ENCODE measurements at places on chromosomes 5 and 9. TPM values are rescaled to one million over a fixed set of nuclear protein-coding genes. Genes with fewer than 3 reads are reported as not detected.

DNA sequence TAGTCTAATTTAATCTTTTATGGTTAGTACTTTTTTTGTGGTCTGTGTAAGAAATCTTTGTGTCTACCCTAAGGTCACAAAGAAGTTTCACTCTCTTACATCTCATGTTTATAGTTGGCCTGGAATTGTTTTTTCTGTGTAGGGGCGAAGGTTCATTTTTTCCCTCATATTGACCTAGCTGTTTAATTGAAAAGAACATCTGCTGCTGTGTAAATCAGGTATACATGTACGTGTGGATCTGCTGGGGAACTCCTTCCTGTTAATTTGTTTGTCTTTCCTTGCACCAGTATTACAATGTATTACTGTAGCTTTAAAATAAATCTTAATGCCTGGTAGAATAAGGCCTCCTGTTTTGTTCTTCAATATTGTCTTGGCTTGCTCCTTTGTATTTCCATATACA lies 37.8 kb downstream of the EXOSC2 start:
- H3K4me3 ChIP-seq: no peak overlapping the region
- no peak overlapping the region for H3K27ac ChIP-seq
- H3K4me1 ChIP-seq: peaks cover 30% of the 10 kb centered on the region
- DNase-seq: no peak

GRCh38 chr5:92635001-92635461 lies 946.0 kb downstream of the NR2F1-AS1 start:
- H3K36me3 ChIP-seq: no peaks in the 10 kb centered on the region
- H3K4me1 ChIP-seq: no peaks in the 10 kb centered on the region
- no peak for DNase-seq
- H3K27me3 ChIP-seq: no peaks in the 10 kb centered on the region

DNA sequence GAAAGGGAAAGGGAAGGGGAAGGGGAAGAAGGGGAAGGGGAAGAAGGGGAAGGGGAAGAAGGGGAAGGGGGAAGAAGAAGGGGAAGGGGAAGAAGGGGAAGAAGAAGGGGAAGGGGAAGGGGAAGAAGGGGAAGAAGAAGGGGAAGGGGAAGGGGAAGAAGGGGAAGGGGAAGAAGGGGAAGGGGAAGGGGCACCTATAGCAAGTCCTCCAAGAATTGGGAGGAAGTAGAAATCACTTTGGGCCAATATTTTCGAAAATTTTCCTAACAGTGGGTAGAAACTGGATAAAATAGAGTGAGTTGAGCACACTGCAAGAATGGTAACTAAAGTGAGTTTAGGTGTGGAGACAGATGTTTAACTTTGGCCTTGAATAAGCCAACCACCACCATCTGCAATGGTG lies 915.3 kb downstream of the DNAH5 start:
- no peaks in the 10 kb centered on the region for H3K27me3 ChIP-seq
- no peak overlapping the region for H3K4me3 ChIP-seq
- no peaks in the 10 kb centered on the region for H3K36me3 ChIP-seq
- no peaks in the 10 kb centered on the region for H3K4me1 ChIP-seq
- no peak for DNase-seq

DNA sequence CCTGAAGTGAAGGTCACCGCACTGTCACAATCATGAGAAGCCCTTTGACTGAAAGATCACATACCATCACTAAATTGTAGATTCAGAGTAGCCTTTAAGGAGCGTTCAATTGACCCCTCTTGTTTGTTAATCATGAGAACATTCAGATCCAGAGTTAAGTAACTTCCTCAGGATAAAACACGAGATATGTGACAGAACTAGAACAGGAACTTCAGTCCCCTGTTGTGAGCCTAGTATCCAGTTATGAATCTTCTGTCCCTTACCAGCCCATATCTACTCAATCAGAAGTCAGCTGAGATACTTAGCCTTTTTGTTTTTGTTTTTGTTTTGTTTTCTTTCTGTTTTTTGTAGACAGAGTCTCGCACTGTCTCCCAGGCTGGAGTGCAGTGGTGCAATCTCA lies 547.3 kb downstream of the DTWD2 start:
- H3K36me3 ChIP-seq: no peaks in the 10 kb centered on the region
- DNase-seq: no peak
- H3K27me3 ChIP-seq: no peaks in the 10 kb centered on the region

DNA sequence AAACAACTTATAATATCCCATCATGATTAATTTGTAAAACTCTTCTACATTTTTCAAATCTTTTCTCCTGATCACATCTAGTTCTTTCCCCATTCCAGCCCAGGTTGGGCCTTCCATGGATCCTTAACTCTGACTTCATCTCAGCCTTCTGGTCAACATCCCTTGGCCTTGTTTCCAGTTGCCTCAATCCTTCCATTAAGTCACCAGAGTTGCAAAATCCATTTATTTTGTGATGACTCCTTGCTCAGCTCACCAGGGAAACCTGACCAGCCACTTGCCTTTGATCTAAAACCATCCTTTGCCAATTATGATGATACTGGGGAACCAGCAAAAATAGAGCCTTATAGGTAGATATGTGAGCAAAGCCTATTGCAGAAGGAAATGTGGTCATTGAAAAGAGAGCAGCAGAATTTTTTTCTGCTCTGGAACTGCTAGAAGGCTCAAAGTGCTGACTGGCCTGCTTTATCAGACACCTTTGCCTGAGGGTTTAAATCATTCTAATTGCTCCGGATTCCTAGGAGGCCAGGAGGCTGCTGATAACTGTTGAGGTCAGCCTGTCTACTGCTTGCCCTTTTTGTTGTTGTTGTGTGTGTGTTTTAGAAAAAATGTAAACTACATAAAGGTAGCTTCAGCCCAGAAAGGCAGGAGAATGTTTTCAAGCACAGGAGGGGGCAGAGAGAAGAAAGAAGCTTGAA lies 512.2 kb upstream of the GRIA1 start:
- H3K4me1 ChIP-seq: no peaks in the 10 kb centered on the region
- H3K27me3 ChIP-seq: no peaks in the 10 kb centered on the region
- no peak overlapping the region for H3K4me3 ChIP-seq
- DNase-seq: no peak
- no peaks in the 10 kb centered on the region for H3K36me3 ChIP-seq
- H3K27ac ChIP-seq: no peak overlapping the region

GRCh38 chr5:72065751-72066255 lies 41.5 kb upstream of the MAP1B start:
- no peak for DNase-seq
- H3K27me3 ChIP-seq: peaks cover 8% of the 10 kb centered on the region
- no peaks in the 10 kb centered on the region for H3K4me1 ChIP-seq
- H3K27ac ChIP-seq: no peak overlapping the region
- H3K36me3 ChIP-seq: no peaks in the 10 kb centered on the region

GRCh38 chr9:135563039-135563476 lies 1.5 kb downstream of the PAEP start:
- no peak overlapping the region for H3K4me3 ChIP-seq
- no peak overlapping the region for H3K27ac ChIP-seq
- no peaks in the 10 kb centered on the region for H3K36me3 ChIP-seq
- no peaks in the 10 kb centered on the region for H3K27me3 ChIP-seq

- no peaks in the 10 kb centered on the region for H3K4me1 ChIP-seq
- no peak for DNase-seq
- no peaks in the 10 kb centered on the region for H3K27me3 ChIP-seq
- H3K4me3 ChIP-seq: no peak overlapping the region
Measured at GRCh38 chr5:10527281-10527950, 36.5 kb upstream of the ANKRD33B start.

GRCh38 chr5:8701251-8701650 lies 832.3 kb downstream of the MTRR start:
- H3K36me3 ChIP-seq: no peaks in the 10 kb centered on the region
- H3K27me3 ChIP-seq: no peaks in the 10 kb centered on the region

DNA sequence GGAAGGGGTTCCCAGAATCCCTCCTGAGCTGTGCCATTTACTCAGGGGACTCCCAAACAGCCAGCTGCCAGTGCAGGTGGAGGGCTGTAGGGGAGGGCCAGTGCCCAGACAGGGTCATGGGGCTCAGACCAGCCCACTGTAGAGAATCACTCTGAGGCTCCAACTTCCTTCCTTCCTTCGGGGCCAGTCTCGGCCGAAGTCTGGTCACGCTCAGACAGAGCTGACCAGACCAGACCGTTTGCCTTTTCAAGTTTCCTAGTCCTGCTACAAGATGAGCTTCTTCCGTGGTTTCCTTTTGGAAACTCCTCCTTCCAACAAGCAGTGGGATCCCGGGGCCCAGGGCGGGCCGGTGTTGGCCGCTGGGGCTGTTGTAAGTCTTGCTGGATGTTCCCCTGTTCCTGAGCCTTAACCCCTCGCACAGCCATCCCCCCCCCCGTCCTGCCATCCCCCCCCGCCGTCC lies 52.6 kb downstream of the SAR1B start:
- peaks cover 37% of the 10 kb centered on the region for H3K4me1 ChIP-seq
- no peak overlapping the region for H3K4me3 ChIP-seq
- no peaks in the 10 kb centered on the region for H3K27me3 ChIP-seq
- peaks cover 5% of the 10 kb centered on the region for H3K36me3 ChIP-seq
- H3K27ac ChIP-seq: peak overlapping the region; percentile 68

DNA sequence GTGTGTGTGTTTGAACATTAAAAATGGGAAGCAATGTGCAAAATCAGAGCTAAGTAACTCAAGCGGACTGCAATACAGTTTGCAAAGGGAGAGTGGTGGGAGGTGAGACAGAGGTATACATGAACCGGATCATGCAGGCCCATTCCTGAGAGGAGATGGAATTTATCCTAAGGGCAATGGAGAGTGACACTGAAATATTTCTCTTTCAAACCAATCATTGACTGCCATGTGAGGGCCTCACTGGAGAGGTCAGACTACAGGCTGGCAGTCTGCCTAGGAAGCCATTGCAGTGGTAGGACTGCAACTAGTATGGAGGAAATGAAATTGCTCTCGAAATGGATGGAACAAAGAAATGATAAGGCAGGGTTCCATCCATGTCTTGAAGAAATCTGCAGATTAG lies 34.8 kb downstream of the TNFSF15 start:
- no peak overlapping the region for H3K27ac ChIP-seq
- H3K4me3 ChIP-seq: no peak overlapping the region
- no peaks in the 10 kb centered on the region for H3K36me3 ChIP-seq

GRCh38 chr5:18159331-18159730 lies 525.1 kb downstream of the TAF11L14 start:
- H3K27me3 ChIP-seq: no peaks in the 10 kb centered on the region
- no peaks in the 10 kb centered on the region for H3K4me1 ChIP-seq
- no peak overlapping the region for H3K4me3 ChIP-seq
- H3K36me3 ChIP-seq: no peaks in the 10 kb centered on the region

CMYA5 gene
- total RNA-seq: 0.09 TPM

HAVCR1 gene
- total RNA-seq: not detected

PRR7 gene
- total RNA-seq: 6.5 TPM

TRPM3 gene
- 0.33 TPM for total RNA-seq

PCDHB12 gene
- total RNA-seq: 0.18 TPM

Measured in endothelial cell of umbilical vein (primary cell).